Nephron progenitor cell (in vitro differentiated cells): ENCODE measurements at places on chromosomes 2 and 18.

DNA sequence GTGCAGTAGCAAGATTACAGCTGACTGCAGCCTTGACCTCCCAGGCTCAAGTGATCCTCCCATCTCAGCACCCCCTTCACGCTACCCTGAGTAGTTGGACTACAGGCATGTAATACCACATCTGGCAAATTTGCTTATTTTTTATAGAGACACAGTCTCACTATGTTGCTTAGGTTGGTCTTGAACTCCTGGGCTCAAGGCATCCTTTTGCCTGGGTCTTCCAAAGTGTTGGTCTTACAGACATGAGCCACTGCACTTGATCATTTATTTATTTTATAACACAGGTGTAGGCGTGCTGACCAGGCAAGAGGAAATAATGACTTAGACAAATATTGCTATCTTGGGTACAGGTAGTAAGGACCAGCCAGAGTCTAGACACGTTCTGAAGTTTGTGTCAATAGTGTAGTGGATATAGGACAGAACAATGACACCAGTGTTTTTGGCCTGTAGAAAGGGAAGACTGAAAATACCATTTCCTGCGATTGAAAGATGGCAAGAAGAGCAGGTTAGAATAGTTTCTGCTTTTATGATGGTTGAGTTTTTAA, 71.0 kb upstream of the THUMPD2 start:
- DNase-seq: no peak

GRCh38 chr2:239341146-239341732, 59.6 kb downstream of the HDAC4 start:
- no peak for DNase-seq

- DNase-seq: no peak
Measured at GRCh38 chr2:78202366-78202765, 680.2 kb upstream of the LRRTM4 start.

GRCh38 chr2:144414324-144414845, 105.5 kb downstream of the ZEB2 start:
- DNase-seq: no peak

DNA sequence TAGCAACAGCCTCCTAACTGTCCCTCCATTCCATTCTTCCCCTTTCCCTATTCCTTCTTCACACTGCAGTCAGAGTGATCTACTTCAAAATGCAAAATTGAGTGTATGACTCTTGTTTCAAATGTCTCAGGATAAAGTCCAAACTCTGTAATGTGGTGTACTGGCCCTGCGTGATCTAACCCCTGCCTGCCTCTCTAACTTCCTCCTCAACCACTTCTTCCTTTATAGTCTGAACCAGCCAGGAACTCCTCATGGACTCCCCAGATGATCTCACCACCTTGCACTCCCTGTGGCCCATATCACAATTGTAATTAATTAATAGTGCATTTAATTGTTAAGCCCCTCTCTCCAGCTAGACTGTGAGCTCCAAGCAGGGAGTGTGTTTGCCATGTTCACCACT, 3.1 kb upstream of the B3GNT2 start:
- no peak for DNase-seq

DNA sequence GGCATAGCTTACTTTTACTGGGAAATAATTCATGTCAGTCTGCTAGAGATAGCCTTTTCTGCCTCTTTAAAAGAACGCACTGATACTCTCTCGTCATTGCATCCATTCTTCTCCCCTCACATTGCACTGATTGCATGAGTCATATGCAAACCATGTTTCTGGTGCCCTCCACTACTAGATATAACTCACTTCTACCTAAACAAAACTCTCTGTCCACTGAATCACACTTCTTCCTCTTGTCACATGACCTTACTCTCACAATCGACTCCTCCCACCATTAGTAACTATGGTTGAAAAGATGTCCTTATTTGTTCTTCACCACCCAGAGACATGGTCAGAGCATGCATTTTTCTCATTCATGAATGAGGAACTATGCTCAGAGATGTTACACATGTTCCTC, 158.0 kb downstream of the CSRNP3 start:
- no peak for DNase-seq

- DNase-seq: no peak
Measured at GRCh38 chr18:8496186-8496585, 113.1 kb upstream of the RAB12 start.

- no peak for DNase-seq
Measured at GRCh38 chr2:43727634-43728014, 46.2 kb upstream of the DYNC2LI1 start.

DNA sequence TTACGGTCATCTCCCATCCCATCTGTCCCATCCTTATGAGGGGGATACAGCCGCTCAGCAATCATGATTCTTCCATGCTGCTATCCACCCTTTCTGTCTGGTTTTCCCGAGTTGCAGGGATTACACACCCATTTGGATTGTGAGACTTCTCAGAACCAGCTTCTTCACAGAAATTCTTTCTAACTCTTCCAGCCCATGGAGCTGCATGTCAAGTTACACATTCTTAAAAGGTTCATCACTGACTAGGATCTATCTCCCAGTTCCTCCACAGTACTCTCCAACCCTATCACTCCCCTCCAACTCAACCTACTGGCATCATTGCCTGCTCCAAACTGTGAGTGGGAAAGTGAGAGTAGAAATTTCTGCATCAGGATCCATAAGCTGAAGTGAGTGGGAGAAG, 558.2 kb upstream of the TNP1 start:
- DNase-seq: no peak

DNA sequence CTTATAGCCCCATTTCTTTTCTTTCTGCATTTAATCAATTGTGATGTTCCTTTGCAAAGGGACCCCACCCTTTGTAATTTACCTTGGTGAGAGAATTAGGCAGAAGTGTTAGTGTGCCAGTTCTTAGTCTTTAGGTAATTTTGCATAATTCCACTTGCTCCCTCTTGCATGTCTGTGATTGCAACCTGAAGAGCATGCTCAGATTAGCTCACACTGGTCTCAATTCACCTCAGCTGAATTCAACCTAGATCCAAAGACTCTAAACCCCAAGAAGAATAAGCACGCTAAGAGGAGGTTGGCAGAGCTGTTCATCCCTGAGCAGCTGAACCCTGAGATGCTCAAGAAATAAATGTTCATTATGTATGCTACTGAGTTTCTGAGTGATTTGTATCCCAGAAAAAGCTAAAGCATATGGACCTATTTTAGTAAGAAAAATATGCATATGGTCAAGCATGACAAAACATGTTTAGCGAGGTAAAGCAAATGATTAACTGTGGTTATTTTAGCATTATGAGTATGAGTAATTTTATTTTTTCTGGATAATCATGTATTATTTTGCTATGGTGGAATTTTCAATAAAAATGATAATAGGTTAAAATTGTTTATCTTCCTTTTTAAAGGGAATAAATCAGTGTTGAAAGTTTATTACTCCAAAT, 299.2 kb upstream of the ZSWIM2 start:
- DNase-seq: no peak

- DNase-seq: no peak
Measured at GRCh38 chr2:199901942-199902341, 9.2 kb upstream of the C2orf69 start.

- DNase-seq: peak; percentile 45
Measured at GRCh38 chr2:224584111-224584784, 915 bp downstream of the CUL3 start.

GRCh38 chr18:44725300-44726058, 44.8 kb downstream of the SETBP1 start:
- DNase-seq: no peak

DNA sequence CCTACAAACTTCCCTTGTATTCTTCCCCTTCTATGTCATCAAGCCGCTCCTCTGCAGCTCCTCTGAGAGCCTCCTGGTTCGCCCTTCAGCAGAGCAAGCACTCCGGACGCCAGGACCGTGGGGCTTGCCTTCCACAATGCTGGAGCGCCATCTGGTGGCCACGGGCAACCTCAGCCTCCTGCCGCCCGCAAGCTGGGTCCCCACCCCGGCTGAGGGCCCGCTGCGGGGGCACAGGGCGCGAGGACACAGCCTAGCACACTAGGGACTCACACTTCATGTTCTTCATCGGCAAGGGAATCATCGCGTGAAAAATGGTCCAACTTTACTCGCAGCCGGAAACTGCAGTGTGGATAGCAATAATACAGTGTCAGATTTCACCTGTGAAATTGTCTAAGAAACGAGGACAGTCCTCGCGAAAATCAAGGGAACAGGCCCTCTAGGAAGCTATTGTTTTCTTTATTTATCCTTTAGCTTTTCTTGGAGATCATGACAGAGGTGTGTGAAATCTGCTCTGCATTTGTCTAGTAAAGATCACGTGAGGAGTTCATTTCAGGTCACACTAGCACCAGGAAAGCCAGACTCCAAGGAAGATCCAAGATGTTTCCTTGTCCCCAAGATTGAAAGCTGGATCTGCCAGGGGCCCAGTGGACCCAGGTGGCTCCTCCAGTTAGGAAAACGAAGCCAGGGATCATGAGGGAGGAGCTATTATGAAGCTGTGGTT, 5.8 kb downstream of the PRLH start:
- DNase-seq: peak; percentile 97
